Stimulated activated CD8-positive, alpha-beta memory T cell treated with anti-CD3 and anti-CD28 coated beads, Interleukin-15, amount 100 ng/mL, for 24 hours (primary cell): ENCODE measurements at places on chromosomes 4 and X.

GRCh38 chr4:81470456-81471297, 1.0 kb downstream of the RASGEF1B start:
- peak; percentile 7 for DNase-seq

DNA sequence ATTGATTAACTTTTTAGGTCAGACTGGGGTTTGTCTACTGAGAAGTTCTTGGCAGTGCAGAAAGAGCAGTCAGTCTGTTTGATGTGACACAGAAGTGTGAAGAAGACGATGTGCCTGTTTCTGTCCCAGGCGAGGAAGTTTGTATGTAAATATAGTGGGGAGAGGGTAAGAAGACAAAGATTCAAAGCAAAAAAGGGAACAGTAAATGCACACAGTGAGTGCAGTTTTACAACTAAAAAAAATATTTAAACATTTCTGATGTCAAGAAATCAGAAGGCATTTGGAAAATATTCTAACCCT, 264.9 kb downstream of the RAPGEF2 start:
- no peak for DNase-seq

GRCh38 chr4:69835766-69836165, 24.2 kb downstream of the SULT1E1 start:
- DNase-seq, result no peak

DNA sequence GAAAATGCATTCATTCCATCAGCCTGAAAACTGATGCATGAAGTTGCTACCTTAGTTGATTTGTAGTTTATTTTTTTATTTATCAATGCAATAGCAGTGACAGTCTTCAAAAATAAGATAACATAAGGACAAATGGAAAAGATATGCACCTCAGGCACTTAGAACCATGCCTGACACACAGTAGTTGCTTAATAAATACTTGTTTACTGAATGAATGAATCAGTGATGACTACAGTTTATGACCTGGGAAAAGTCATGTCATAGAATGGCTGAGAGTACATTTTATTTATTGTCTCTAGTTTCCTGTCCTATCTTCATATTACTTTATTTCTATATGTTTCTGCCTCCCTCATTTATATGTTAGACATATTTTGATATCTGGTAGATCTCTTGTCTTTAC, 171.8 kb downstream of the TLL1 start:
- no peak for DNase-seq

- DNase-seq, result no peak
Observed at GRCh38 chr4:109263721-109264120, 38.7 kb downstream of the COL25A1 start.

DNA sequence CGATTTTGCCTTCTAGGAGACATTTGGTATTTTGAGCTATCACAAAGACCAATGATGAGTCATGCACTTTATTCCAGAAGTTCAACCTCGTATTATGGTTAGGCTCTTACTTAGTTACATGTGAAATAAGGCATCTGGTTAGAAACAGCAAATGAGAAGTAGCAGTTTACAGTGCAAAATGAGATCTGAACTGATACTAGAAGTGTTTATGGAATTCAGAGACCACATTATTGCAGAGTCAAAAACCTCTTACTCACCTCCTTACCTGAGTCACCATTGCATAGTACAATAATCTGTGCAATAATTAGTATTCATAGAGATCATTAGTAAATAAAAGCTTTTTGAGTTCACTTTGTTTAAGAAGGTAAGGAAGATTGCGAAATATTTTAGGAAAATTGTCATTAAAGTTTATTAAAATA, 38.7 kb downstream of the SEC24B start:
- DNase-seq, result no peak

GRCh38 chrX:141989815-141990214, 86.1 kb downstream of the MAGEC1 start:
- no peak for DNase-seq

GRCh38 chr4:114103908-114104307, 124.5 kb upstream of the ARSJ start:
- DNase-seq, result no peak

DNA sequence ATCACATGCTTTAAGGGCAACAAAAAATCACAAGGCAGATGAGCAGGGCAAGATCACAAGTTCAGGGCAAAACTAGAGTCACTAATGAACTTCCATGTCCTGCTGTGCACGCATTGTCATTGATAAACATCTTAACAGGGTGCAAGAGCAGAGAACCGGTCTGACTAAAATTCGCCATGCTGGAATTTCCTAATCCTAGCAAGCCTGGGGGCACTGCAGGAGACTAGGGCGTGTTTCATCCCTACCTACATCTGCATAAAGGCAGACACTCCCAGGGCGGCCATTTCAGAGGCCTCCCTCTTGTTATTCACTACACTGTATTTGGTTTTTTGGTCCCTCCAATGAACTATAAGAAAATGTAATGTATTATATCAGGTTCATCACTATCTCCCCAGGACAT, 203.6 kb downstream of the ARHGEF9 start:
- DNase-seq, result no peak

- no peak for DNase-seq
Observed at GRCh38 chr4:6884341-6884870, 25.2 kb upstream of the TBC1D14 start.

DNA sequence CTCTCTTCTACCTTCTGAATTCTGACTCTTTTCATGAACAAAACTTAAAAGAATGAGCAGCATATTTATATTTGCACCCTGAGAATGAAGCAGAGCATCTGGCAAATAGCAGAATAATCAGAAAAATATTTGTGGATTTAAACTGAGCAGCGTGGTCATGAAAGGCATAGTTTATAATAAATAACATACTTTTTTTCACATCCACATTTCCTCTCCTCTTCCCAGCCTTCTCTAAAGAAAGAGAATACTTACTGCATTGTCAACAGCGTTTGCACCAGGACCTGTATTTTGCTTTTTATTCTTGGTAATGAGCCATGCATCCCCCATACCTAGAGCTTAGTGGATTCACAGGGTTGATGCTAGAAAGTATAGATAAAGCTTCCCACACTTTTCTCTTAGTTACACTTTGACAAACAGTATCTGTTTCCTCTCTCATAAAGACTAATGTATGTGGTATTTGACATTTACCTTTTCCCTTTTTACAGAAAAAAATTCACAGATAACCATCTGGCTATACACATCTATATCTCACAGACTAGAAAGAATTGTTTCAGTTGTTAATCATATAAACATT, 131.5 kb downstream of the PRSS12 start:
- DNase-seq, result no peak

DNA sequence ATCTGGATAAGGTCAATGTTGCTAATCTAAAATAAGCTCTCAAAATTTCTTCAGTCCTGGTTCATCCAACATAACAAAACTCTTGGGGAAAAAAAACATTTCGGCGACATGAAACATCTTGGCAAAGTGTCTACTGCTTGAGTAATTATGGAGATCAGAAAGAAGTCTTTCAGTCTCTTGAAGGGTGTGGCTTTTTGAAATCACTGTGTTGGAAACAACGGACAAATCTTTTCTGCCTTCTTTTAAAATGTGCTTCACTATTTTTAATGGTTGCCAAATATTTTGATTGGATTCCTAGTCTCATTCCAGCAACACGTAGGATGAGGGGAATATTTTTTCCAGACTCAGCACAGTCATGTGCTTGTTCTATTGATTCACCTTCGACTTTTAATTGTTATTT, 138.6 kb downstream of the KLHL8 start:
- no peak for DNase-seq

DNA sequence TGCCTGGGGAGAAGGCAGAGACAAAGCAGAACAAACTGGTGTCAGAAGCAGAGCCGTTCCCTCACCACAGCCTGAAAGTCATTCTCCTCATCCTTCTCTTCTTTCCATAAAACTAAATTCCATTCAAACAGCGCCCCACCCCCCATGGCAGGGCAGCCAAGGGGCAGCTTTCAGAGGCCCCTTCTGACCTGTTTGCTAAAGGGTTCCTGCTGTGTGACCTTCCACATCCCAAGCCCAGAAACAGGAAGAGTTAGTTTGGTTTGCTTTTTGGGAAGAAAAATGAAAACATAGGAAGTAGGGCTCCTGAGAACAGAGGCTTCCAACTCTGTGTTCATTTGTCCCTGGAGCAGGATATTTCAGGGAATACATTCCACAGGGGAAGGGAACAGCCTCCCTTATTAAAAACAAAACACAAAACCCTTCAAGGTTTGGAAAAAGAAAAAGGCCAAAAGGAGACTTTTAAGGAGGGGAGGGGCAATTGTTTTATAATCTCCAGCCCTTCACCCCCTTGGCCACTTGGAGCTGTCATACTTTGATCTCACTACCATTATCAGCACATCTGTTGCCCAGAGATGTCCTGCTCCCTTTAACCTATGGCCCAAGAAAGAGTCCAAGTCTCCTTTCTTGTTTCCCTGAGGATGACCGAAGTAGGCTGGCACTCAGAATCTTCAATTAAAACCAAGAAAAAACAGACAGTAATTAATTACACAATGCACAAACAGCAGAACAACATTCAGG, 25.3 kb downstream of the STARD8 start:
- DNase-seq, result no peak

- no peak for DNase-seq
Observed at GRCh38 chrX:38326086-38326485, 1.2 kb downstream of the RPGR start.

- no peak for DNase-seq
Observed at GRCh38 chr4:20554134-20554533, 146.1 kb upstream of the PACRGL start.

- DNase-seq, result no peak
Observed at GRCh38 chr4:6373541-6374410, 98.6 kb downstream of the PPP2R2C start.

DNA sequence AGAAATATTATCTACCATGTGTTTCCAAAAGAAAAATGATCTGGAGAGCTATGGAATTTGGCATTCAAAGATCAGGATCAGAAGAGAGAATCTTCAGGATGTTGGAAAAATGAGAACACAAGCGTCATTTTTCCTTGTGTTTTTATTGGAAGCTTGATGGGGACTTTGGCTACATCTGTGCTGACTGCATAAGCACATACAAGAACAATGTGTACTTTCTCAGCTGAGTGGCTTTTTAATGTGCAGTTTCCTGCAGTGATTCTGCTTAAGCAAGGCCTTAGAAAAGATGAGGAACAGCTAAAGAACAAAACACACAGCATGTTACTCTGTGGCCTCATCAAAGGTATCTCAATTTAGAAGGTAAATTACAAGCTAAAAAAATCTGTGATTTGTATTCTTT, 1039.9 kb downstream of the GLUD2 start:
- no peak for DNase-seq

DNA sequence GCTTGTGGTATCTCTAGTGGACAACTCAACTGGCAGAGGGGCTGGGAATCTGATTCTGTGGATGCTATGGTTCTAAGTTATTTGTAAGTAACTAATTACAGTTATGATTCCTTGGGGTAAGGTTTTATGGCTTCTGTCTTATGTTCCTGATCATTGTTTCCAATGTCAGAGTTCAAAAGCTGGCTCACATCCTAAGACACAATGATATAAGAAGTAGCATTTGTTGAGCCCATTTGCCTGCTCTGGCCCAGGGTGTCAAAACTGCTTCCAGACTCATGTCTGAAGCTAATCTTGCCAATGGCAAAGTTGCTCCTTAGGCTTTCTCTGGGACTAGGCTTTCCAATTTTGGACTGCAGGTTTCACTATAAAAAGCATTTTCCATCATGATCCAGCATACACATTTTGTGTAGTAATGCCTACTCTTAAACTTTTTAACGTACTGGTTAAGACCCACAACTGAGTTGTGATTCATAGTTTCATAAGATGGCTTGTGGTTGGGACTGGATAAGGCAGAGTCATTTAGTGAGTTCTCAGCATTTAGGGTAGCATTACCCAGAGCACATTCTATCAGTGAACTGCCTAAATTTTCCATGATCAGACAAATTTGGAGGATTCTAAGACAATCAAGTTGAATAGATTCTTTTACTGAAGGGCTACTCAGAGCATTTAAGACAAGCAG, 50.0 kb downstream of the CCNI start:
- DNase-seq, result no peak

DNA sequence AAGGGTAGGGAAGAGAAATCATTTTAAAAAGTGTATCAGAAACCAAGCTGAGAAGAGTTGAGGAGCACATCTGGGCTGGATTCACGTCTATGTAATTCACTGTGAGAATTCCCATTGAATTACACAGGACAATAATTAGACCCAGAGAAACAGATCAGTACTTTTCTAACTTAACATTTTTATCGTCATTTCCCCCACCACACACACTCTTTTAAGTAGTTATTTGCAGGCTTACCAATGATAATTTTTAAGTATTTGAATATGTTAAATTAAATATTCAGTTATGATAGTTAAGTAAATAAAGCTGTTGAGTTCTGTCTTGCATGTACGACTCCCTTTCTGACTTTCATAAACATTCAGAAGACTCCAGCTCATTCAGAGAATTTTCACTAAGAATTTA, 165.4 kb upstream of the PITX2 start:
- no peak for DNase-seq

- DNase-seq, result no peak
Observed at GRCh38 chr4:8766610-8767009, 105.0 kb downstream of the HMX1 start.

- DNase-seq, result no peak
Observed at GRCh38 chr4:3530051-3530450, 2.2 kb downstream of the LRPAP1 start.

DNA sequence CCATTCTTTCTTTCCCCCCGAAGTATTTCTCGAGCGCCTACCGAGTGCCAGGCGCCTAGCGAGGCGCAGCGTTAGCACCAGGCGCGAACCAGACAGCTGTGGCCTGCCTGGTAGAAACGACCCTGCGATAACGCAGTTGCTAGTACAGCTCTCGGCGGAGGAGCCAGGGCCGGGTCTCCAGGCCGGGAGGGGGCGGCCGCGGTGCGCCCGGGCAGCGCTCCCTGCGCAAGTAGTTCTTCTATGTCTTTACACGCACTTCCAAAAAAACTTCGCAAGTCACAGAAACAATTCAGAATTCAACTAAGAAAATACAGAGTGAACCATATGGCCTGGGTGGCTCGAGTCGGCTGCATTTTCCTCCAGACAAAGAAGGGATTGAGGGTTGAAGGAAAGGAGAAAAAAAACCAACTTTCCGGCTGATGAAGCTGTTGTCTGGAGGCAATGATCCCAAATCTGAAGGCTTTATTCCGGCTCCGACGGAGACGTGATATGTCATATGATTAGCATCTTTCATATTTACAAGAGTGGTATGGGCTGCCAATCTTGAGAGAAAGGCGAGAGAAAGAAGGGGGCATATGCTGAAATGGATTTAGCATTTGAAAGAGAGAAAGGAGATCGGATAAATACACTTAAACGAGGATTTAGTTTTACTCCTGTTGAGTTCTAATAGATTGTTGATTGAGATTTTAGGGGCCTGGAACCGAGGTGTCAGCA, 7.2 kb upstream of the NEUROG2 start:
- no peak for DNase-seq

DNA sequence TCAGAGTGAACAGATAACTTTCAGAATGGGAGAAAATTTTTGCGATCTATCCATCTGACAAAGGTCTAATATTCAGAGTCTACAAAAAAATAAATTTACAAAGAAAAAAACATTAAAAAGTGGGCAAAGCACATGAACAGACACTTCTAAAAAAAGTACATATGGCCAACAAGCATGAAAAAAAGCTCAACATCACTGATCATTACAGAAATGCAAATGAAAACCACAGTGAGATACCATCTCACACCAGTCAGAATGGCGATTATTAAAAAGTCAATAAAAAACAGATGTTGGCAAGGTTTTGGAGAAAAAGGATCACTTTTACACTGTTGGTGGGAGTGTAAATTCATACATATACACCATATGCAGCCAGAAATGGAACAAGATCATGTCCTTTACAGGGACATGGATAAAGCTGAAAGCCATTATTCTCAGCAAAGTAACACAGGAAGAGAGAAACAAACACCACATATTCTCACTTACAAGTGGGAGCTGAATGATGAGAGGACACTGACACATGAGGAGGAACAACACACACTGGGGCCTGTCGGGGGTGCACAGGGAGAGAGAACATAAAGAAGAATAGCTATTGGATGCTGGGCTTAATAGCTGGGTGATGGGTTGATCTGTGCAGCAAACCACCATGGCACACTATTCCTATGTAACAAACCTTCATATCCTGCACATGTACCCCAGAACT, 41.6 kb upstream of the ITM2A start:
- DNase-seq, result no peak
